Hematopoietic multipotent progenitor cell (in vitro differentiated cells): ENCODE measurements at places on chromosomes 7 and 10. TPM values are rescaled to one million over a fixed set of nuclear protein-coding genes. Genes with fewer than 3 reads are reported as not detected.

GRCh38 chr7:131157530-131158243 lies 170.0 kb upstream of the MKLN1 start:
- DNase-seq = no peak

- no peak for DNase-seq
Observed at GRCh38 chr10:35015843-35016408, 74.2 kb downstream of the CUL2 start.

DNA sequence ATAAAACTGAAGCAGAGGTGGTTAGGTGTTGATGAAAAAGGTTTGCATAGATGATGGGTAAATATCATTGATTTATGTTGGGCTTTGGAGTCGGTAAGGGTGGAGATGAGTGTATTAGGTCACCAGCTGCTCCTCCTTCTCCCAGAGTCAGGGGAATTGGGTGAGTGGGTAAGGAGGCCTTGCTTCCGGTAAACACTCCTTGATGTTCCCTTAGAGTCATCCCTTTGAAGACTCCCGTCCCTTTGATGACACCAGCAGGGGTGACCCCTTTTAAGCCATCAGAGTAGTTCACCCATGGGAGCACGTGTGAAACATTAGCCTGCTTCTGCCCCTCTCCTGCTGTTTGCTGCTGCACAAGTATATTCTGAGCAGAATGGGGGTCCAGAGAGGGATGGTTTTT lies 92.2 kb upstream of the DKK1 start:
- DNase-seq = no peak

DNA sequence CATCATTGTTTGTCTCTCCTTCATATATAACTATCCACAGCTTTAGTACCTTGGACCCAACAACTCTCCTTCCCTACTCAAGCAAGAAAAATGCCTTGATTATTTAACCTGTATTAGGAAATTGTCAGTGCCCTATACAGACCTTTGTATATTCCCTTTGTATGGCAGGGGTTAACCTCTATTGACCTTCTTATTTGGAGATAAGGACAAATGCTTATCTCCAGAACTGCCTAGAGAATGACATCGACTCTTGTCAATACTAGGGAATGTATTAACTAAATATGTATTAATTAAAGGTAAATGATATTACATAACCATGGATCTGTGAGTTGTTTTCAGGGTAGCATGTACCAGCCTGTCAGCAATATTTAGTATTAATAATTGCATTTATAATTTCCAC lies 10.4 kb upstream of the AKR1D1 start:
- no peak for DNase-seq

DNA sequence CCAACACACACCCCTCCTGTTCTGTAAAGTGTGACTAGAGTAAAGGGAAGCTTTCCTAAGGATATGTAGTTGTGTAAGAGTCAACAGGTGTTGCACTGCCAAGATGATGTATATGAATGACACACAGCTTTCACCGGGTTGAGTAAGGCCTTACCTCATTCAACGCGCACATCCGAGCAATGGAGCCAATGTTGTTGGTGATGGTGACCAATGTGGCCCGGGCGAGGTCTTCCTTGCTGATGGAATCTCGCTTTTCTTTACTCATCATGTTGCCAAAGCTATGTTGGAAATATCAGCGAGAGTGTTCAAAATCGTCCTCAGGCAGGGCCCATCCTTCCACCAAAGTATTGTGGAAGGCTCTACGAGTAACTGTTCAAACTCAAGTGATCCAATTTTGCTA lies 52.0 kb downstream of the PANK1 start:
- no peak for DNase-seq

DNA sequence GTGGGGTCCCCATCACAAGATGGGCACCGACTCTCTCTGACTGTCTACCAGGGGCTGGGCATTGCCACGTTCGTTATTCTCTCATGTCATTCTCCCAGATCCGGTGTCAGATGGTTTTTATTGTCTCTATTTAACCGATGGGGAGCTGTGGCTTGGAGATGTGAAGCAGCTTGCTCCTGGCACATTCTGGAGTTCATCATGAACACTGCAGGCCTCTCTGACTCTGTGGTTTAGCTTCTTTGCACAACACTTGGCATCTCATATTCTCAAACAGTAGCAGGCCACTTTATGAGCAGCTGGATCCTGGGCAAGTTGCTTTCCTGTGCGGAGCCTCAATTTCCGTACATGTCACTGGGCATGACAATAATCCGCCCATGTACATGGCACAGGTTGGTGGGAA lies 119.9 kb downstream of the LRRC18 start:
- DNase-seq = no peak

- no peak for DNase-seq
Observed at GRCh38 chr10:97153270-97153850, 32.4 kb downstream of the SLIT1 start.

- no peak for DNase-seq
Observed at GRCh38 chr7:45482451-45482850, 91.7 kb upstream of the ADCY1 start.

- no peak for DNase-seq
Observed at GRCh38 chr7:47384755-47385535, 197.0 kb downstream of the TNS3 start.

- no peak for DNase-seq
Observed at GRCh38 chr7:52017802-52018679, 701.4 kb upstream of the COBL start.

Gene NUP42
- total RNA-seq = 28.0 TPM

Gene CNPY4
- 11.6 TPM for total RNA-seq

Gene CTTNBP2
- under 0.01 TPM for total RNA-seq
